ENCODE measurements at places on chromosomes 2 and 18. TPM values are rescaled to one million over a fixed set of nuclear protein-coding genes. Genes with fewer than 3 reads are reported as not detected.

Gene CD207
- 0.04 TPM for polyA plus RNA-seq

Gene KLF7
- 11.7 TPM for polyA plus RNA-seq

Gene TLX2
- polyA plus RNA-seq = not detected

Gene SCN1A
- not detected for polyA plus RNA-seq

Gene DOK1
- polyA plus RNA-seq = 2.4 TPM

Gene MZT2A
- polyA plus RNA-seq = 345 TPM

Gene FBLN7
- polyA plus RNA-seq = 0.44 TPM

All from heart left ventricle (tissue), 16 donors.